ENCODE measurements at places on chromosomes 3 and 15.

- H3K4me1 ChIP-seq, result no peaks in the 10 kb centered on the region
- no peaks in the 10 kb centered on the region for H3K27me3 ChIP-seq
- H3K4me3 ChIP-seq, result no peak overlapping the region
- no peak overlapping the region for H3K27ac ChIP-seq
- no peak for DNase-seq
These were observed 37.2 kb downstream of the AP4E1 start for GRCh38 chr15:50945725-50946124.

- H3K27ac ChIP-seq, result no peak overlapping the region
- no peaks in the 10 kb centered on the region for H3K4me1 ChIP-seq
- H3K27me3 ChIP-seq, result peaks cover 18% of the 10 kb centered on the region
- H3K36me3 ChIP-seq, result no peaks in the 10 kb centered on the region
- no peak overlapping the region for H3K4me3 ChIP-seq
These were observed 61.9 kb downstream of the RAB11A start for GRCh38 chr15:65931221-65931620.

DNA sequence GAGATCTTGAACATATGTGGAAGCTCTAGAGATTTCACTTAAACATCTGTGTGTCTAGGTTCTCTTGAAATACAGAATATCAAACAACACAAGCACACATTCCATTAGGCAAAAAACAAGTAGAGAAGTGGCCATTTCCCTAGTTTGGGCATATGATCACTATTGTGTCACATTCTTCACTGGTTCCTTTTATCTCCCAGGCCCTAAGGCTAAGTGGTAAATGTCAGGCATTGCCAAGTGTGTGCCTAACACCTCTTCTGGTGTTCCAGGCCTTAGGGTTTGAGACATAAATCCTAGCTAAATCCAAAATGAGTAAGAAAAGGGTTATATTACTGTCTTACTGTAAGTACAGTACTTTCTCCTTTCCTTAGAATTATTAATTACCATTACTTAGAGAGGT lies 880.1 kb downstream of the PDCD6IP start:
- H3K4me1 ChIP-seq, result peaks cover 3% of the 10 kb centered on the region
- no peak for DNase-seq
- no peaks in the 10 kb centered on the region for H3K36me3 ChIP-seq
- no peaks in the 10 kb centered on the region for H3K27me3 ChIP-seq

DNA sequence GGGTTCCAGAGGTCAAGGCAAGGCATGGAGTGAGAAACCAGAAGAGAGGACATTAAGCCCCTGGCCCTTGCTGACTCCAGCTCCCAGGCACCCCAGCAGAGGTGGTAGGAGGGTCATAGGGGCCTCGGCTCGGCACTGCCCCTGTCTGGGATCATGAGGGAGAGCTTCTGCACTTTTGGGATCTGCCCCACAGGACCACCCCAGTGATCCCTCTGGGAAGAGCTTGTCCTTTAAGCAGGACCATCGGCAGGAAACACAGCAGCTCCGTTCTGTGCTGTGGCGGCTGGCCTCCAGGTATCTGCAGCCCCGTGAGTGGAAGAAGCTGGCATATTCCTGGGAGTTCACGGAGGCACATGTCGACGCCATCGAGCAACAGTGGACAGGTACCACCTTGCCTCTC lies 35.5 kb downstream of the ANKDD1A start:
- peaks cover 2% of the 10 kb centered on the region for H3K27me3 ChIP-seq
- DNase-seq, result no peak
- no peaks in the 10 kb centered on the region for H3K36me3 ChIP-seq
- H3K27ac ChIP-seq, result no peak overlapping the region

GRCh38 chr15:100705065-100705464 lies 102.7 kb downstream of the ASB7 start:
- no peak overlapping the region for H3K27ac ChIP-seq
- no peak overlapping the region for H3K4me3 ChIP-seq
- no peaks in the 10 kb centered on the region for H3K36me3 ChIP-seq
- DNase-seq, result no peak
- H3K27me3 ChIP-seq, result peaks cover 14% of the 10 kb centered on the region

DNA sequence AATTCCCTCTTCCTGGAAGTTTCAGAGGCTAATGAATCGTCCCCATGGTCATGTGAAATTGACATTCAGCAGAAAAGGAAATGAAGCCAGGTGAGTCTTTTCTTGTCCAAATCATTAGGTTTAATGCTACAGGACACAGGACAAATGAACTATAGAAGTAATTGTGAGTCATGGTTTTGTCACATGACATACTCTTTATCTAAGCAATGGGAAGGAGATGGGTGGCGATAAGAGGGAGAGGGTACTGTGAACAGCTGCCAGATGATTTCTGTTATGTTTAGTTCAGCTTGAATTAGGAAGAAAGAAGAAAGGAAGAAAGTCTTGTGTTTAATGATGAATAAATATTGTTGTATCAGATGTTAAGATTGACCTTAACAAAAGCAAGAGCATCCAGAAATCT lies 515.4 kb upstream of the ZNF717 start:
- no peak overlapping the region for H3K27ac ChIP-seq
- H3K4me1 ChIP-seq, result no peaks in the 10 kb centered on the region
- no peak for DNase-seq
- H3K27me3 ChIP-seq, result no peaks in the 10 kb centered on the region
- no peak overlapping the region for H3K4me3 ChIP-seq

- H3K36me3 ChIP-seq, result no peaks in the 10 kb centered on the region
- no peaks in the 10 kb centered on the region for H3K27me3 ChIP-seq
- peaks cover 43% of the 10 kb centered on the region for H3K4me1 ChIP-seq
- DNase-seq, result no peak
- H3K27ac ChIP-seq, result no peak overlapping the region
These were observed 36.3 kb downstream of the CCNL1 start for GRCh38 chr3:157123621-157124020.

DNA sequence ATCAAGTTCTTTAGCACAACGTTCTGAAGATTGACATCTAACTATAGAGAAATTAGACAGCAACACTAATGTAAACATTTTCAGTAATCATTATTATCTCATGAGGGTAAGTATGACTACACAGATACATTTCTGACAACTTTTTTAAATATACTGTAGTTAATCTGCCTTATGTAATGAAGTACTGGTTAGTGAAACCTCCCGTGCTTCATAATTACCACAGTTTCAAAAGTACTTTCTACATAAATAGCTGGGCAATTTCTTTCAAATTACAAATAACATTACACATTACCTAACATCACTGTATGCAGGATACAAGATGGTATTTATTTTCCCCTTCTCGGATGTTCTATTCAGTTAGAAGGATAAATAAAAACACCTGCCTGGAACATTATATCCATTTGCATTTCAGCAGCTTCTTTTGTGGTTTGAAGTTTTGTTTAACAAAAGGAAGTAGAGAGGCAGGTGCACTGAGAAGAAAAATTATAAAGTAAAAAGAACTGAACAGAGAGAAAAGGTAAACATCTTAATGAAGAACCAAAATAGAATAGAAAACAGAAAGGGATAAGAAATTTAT lies 1241.5 kb upstream of the GBE1 start:
- no peaks in the 10 kb centered on the region for H3K4me1 ChIP-seq
- H3K27me3 ChIP-seq, result no peaks in the 10 kb centered on the region
- no peaks in the 10 kb centered on the region for H3K36me3 ChIP-seq
- no peak overlapping the region for H3K27ac ChIP-seq
- H3K4me3 ChIP-seq, result no peak overlapping the region
- DNase-seq, result no peak

DNA sequence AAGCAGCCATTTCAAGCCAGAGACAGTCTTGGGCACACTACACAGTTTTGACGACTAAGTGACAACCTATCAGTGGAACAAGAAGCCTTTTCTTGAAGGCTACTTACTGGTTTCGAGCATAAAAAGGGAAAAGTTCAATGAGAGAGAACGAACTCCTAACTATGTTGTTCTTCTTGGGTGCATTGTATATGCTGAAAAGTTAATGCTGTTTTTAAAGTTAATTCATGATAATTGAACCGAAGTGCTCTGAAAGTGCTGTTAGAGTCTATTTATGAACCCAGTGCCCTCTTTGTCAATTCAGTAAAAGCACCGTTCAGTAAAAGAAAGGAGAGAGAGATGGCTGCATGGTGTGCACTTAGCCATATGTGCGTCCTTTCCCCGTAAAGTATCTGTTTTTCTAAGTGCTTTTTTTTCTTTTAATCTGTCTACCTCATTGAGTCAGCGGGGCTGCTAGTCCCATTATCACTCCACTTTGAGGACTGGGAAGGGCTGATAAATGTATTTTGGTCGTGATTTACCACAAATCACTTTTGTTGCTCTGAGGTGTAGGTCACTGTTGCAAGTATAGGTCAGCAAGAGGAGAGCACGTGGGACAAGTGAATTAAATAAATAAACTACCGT lies 380.7 kb upstream of the GOLIM4 start:
- no peaks in the 10 kb centered on the region for H3K27me3 ChIP-seq
- no peaks in the 10 kb centered on the region for H3K4me1 ChIP-seq
- H3K27ac ChIP-seq, result no peak overlapping the region
- H3K4me3 ChIP-seq, result no peak overlapping the region
- DNase-seq, result no peak

- no peak for DNase-seq
- no peaks in the 10 kb centered on the region for H3K36me3 ChIP-seq
- H3K27ac ChIP-seq, result no peak overlapping the region
- H3K27me3 ChIP-seq, result no peaks in the 10 kb centered on the region
- no peaks in the 10 kb centered on the region for H3K4me1 ChIP-seq
These were observed 253.3 kb upstream of the LYSMD4 start for GRCh38 chr15:99986297-99987118.

- no peaks in the 10 kb centered on the region for H3K4me1 ChIP-seq
- no peak for DNase-seq
- H3K4me3 ChIP-seq, result no peak overlapping the region
- no peaks in the 10 kb centered on the region for H3K36me3 ChIP-seq
These were observed 32.4 kb downstream of the MYL3 start for GRCh38 chr3:46830801-46831200.

DNA sequence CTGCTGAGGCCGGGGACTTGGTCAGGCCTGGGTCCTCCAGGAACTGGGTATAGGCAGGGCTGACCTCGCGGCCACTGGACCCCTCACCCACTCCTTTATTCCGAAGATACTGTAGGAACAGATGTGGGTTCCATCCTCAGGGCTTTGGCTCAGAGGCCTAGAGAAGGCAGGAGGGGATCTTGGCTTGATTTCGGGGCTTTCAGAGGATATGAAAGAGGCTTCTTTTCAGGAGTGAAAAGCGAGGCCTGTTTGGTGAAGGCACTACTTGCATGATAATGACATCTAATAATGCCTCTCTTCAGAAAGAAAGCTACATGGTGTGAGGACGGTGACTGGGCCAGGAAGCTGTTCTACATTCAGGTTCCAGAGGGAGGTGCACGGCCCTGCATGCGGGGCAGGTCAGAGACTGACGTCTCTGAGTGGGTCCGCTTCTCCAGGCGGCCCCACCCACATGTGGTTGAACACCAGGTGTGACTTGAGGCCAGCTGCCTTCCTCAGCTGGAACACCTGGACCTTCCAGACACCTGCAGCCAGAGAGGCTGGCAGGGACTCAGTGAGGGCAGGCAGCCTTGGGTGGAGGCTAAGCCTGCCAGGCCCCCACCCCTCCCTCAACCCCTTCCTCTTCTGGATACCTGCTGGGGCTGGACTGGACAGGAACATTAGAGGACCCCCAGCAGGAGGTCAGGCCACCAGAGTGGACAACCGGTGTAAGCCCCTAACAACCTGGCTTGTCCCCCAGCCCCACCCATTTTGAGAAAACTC lies 31.1 kb upstream of the HHATL start:
- DNase-seq, result no peak
- no peaks in the 10 kb centered on the region for H3K4me1 ChIP-seq
- peaks cover 26% of the 10 kb centered on the region for H3K27me3 ChIP-seq

DNA sequence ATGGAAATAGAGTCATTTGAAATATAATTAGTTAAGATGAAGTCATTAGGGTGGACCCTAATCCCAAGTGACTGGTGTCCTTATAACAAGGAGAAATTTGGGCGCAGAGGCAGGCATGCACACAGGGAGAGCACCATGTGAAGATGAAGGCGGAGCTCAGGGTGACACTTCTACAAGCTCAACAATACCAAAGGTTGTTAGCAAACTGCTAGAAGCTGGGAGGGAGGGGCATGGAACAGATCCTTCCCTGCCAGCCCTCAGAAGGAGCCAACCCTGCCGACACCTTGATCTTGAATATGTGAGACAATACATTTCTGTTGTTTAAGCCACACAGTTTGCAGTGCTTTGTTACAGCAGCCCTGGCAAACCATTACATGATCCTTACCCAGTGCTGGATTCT lies 57.8 kb downstream of the CCNL1 start:
- no peak for DNase-seq
- H3K27ac ChIP-seq, result no peak overlapping the region
- no peaks in the 10 kb centered on the region for H3K36me3 ChIP-seq

- H3K27ac ChIP-seq, result no peak overlapping the region
- no peaks in the 10 kb centered on the region for H3K36me3 ChIP-seq
- H3K4me3 ChIP-seq, result no peak overlapping the region
- no peak for DNase-seq
- no peaks in the 10 kb centered on the region for H3K4me1 ChIP-seq
- peaks cover 72% of the 10 kb centered on the region for H3K27me3 ChIP-seq
These were observed 101.7 kb downstream of the MEGF11 start for GRCh38 chr15:66151809-66152208.

DNA sequence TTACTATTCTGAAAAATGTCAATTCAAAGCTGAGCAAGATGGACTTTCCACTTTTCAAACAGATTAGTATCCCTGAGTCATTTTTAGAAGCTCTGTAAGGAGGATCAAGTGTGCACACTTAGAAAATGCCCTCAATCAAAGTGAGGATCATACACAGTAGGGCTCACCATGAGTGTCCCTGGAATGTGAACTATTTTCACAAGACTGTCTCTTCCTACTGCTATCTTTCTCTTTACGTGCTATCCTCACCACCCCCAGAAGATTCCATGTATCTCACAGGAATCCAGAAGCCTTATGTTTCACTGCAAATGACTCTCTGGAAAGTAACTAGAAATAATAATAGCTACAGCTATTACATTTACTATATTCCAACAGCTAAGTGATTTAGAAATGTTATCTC lies 349.9 kb upstream of the TGFBR2 start:
- H3K4me3 ChIP-seq, result no peak overlapping the region
- DNase-seq, result no peak
- no peak overlapping the region for H3K27ac ChIP-seq

DNA sequence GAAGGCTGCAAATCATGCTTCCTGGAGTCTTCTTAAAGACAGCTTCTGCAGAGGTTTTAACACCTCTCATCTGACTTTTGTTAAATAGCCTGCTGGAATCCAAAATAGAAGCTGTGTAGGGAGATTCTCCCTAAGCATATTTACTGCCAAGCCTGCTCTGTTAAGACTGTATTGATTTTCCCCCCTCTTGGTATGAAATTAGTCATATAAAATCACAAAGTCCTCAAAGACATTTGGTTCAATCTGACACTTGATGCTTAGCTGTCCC lies 94.6 kb downstream of the ITPR1 start:
- H3K27me3 ChIP-seq, result no peaks in the 10 kb centered on the region
- no peaks in the 10 kb centered on the region for H3K4me1 ChIP-seq
- no peaks in the 10 kb centered on the region for H3K36me3 ChIP-seq
- no peak overlapping the region for H3K27ac ChIP-seq

- no peaks in the 10 kb centered on the region for H3K36me3 ChIP-seq
- peaks cover 22% of the 10 kb centered on the region for H3K27me3 ChIP-seq
- no peak for DNase-seq
- no peaks in the 10 kb centered on the region for H3K4me1 ChIP-seq
- H3K4me3 ChIP-seq, result no peak overlapping the region
These were observed 266.8 kb downstream of the TLE3 start for GRCh38 chr15:69830876-69831275.
